Cerebellum (tissue), 4 donors: ENCODE measurements at places on chromosomes 5 and 9. TPM values are rescaled to one million over a fixed set of nuclear protein-coding genes. Genes with fewer than 3 reads are reported as not detected.

DNA sequence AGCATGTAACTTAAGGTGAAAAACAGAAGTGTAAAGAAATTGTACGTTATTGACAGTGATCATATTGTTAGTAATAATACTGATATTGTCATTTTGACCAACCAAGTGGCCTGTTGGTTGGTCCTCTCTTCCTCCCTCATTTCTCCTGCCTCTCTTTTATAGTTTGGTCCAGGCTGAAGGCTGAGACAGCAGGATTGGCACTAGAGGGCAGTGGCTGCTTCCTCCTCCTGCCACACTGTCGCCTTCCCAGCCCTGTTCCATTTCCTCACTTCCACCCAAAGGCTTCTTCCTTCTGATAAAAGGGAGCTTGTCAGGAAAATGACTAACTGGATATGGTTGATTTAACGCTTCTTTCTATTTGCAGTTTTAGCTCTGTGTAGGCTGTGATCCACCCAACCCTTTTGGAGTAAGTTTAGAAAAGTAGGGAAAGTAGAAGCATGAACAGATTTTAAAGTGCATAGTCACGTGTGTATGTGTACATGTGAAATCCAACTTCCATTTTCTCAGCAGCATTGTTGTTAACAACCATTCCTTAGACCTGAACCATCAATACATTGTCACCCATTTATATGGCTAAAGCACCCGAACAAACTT, 35.6 kb downstream of the PTCD2 start:
- peak; percentile 52 for DNase-seq

- DNase-seq = no peak
These were observed 194.8 kb downstream of the SPOCK1 start for GRCh38 chr5:137304226-137304874.

DNA sequence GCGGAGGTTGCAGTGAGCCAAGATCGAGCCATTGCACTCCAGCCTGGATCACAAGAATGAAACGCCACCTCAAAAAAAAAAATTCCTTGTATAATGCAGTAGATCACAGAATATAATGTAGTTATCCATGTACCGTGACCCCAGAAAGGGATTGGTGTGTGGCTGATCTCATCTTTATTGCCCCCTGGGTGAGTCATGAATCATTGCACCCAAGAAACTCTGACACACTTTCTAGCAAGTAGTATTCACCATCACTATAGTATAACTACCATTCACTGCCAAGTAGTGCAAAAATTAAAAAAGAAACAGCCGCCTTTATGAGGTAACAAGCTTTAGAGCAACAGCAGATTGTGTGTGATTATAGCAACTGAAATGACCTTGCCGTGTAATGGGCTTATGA, 23.7 kb upstream of the ANKH start:
- DNase-seq = no peak

- DNase-seq = no peak
These were observed 3.2 kb downstream of the NEURL1B start for GRCh38 chr5:172644266-172644665.

DNA sequence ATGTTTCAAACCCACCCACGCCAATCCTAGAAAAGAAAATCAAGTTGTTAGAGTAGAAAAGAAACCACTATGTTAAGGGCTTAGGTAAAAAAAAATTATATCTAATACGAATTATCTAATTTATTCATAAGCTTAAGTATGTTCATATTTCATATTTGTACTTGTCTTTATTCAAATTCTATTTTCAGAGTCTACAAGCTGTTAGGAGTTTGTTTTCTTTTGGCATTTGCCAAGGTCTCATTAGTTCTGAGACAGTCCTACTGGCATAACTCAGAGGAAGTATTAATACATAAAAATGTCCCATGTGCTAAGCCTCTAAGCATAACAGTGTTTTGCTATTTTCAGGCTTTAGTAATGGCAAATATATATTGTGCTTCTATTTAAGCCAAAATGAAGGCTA, 57.6 kb downstream of the STARD4 start:
- no peak for DNase-seq

GRCh38 chr5:59799668-59800346, 93.7 kb downstream of the PDE4D start:
- DNase-seq = peak; percentile 44

- no peak for DNase-seq
These were observed 426.2 kb upstream of the PTPRD start for GRCh38 chr9:11039006-11039405.

The PLPPR1 gene
- 65.3 TPM for total RNA-seq

- no peak for DNase-seq
These were observed 302.1 kb downstream of the SLF1 start for GRCh38 chr5:94920570-94920969.

The AP3B1 gene
- total RNA-seq = 35.0 TPM

GRCh38 chr9:100720922-100721321, 143.0 kb downstream of the CAVIN4 start:
- no peak for DNase-seq

The MEIKIN gene
- total RNA-seq = not detected

DNA sequence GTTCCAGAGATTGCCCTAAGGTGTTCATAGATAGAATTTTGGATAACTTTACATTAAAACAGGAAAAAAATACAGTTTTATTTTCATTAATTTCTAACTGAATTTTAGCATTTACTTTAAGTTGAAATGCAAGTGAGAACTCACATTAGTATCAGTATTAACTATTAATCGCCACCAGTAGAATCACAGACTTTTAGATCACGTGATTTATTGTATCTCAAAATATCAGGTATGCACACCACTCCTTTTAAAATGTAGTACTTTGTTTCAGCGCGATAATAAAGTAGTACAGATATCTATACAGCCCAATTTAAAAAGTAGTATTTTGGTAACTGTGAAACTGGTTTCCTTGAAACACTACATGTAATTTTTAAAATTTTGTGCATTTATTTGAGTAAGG, 978.7 kb downstream of the DNAH5 start:
- no peak for DNase-seq

- DNase-seq = no peak
These were observed 52.3 kb upstream of the ADAMTS2 start for GRCh38 chr5:179397516-179397915.

The RBM27 gene
- 42.8 TPM for total RNA-seq

The SPINK4 gene
- not detected for total RNA-seq

DNA sequence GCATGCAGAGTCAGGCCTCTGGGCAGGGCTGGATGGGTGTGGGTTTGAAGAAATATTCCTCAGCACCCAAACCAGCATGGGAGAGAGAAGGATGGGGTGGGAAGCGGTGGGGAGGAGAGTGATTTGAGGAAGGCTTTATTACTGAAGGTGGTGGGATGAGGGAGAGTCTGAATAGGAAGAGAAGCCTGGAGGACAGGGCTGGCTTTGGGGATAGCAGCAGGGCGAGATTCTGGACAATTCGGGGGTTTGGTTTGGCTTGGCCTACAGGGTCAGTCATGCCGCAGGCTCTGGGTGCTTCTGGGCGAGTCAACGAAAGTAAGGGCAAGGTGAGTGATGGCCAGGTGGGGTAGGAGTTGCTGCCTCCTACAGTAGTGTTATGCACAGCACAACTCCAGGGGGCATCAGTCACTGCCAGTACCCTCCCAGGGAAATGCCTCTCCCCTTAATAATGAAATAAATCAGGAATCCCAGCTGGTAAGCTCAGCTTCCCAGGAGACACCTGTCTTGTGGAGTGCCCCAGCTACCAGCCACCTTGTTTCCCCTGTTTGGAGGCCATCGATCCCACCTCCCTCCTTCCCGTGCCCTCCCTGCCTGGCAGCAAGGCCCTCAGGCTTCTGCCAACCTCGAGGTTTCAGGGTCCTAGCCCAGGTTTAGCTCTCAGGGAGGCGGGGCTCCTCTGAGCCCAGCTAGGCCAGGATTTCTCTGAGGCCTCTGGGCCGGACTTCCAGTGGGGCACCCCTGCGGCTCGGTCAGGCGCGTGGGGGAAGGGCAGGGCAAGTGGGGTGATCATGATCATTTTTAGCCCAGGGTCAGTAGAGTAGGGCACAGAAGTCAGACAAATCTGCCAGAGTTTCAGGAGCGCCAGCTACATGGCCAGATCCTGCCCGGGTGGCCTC, 741 bp upstream of the NKX2-5 start:
- DNase-seq = no peak

DNA sequence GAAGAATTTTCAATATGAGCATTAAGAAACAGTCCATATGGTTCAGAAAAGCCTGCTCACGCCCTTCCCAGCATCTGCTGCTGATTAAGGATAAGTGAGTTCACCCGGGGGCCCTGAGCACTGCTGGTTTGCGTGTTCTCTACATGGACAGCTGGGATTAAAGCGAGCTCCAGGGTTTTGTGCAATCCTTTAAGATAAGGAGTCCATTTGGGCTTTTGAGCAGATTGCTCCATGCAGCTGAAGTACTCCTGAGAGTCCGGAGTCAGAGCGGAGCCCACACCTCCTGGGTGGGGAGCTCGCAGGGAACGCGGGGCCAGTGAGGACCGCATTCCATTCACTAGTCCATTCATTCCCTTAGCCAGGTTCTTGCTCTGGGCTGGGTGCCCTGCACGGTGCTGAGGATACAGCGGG, 149.3 kb upstream of the COL5A1 start:
- DNase-seq = no peak

The LHX6 gene
- 1.5 TPM for total RNA-seq

DNA sequence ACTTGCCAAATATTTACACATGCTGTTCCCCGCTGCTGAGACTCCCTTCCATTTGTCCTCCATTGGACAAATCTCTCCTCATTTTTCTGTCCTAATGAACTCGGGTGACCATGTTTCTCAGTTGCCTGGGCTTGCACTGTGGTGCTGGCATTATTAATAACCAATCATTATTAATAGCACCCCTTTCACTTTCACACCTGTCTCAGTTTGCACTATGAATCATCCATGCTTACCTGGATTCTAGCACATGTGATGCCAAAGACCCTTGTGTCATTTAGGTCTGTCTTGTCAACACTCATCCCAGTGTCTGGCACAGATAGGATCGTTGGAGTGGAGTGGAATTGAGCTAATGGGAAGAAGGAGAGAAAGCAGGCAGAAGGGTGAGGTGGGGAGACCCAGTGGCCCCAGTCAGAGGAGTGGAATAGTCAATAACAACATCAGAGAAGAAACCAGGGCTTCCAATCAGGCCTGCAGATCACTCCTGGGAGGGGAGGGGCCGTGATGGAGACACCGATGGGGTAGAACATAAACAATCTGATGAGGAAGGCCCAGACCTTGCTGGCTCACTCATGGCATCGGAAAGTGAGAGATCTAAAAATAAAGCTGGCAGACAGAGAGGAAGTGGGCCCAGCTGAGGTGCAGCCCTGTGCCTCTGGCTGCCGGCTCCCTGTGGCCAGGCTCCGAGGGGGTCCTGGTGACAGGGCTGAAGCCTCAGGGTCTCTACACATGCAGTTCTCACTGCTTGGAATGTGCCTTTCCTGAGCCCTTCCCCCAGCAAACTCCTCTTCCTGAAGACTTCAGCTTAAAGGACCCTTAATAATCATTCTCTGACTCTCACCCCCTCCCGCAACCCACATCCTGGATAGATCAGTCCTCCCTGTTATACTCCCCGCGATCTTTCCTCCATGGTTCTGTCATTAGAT, 33.5 kb upstream of the CRB2 start:
- DNase-seq = no peak

GRCh38 chr5:56110646-56111403, 116.1 kb upstream of the IL6ST start:
- no peak for DNase-seq

The OR1Q1 gene
- total RNA-seq = not detected

- DNase-seq = no peak
These were observed 53.6 kb downstream of the PRR16 start for GRCh38 chr5:120517607-120518252.

DNA sequence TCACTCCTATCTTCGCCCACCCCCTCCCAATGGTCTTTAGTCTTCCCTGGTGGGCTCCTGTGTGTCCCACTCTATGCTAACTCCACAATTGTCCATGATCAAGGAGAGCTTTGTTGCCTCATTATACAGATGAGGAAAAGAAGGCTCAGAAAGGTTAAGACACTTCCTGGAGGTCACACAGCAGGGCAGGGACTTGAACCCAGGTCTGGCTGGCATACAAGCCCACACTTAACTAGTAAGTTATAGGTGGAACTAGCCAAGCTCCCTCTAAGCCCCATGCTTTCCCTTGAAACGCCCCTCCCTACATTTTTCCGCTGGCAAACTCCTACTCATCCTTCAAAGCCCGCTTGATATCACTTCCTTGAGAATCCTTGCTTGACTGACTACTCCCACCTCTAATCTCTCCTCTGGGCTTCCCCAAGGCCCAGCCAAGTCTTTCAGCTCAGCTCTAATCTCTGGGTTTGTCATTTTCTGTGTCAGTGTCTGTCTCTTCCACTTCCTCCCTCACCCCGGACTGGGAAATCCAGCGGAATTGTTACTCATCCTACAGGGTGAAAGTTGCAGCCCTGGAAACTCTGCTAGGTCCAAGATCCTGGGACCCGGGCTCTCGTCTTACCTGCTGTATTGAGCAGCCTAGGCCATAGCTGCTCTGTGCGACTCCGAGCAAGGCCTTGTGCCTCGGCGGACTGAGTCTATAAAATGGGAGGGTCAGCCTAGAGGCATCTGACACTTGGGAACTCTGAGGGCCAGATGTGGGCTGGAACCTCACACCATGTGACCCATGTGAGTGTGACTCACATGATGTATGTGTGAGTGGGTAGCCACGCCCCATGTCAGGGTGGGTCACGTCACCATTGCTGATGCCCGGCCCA, 144.5 kb downstream of the GAPVD1 start:
- no peak for DNase-seq

DNA sequence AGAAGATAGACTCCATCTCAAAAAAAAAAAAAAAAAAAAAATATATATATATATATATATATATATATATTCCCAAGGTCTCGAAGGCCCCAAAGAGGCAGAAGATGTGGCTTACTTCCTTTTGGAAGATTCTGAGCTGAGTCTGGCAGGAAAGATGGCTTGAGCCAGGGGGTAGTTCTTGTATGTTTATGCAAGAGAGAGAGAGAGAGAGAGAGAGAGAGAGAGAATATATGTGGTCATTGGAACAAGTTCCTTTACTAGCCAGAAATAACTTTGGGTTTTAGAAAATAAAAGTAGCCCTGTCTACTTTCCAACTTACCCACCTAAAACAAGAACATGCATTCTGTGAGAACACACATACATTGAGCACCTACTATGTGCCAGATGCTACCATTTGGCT, 17.6 kb downstream of the NCS1 start:
- DNase-seq = no peak

- no peak for DNase-seq
These were observed 12.0 kb downstream of the ZNF622 start for GRCh38 chr5:16453609-16454008.

The EFNA5 gene
- total RNA-seq = 22.9 TPM

DNA sequence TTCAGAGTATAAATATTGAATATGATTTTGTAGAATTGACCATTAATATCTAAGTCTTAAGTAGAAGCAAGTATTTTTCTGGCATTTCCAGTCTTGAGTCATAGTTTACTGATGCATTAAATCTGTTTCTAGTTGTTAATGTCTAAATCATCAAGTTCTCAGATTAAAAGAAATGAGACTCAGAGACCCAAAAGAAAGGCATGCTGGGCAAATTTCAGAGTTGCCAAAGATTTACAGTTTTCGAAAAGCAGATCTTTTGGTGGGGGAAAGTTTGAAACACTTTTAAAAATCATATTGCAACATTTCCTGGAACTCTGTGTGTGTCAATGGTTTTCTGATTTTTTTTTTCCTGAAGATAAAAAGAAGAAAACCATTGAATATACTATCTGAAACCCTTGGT, 60.9 kb downstream of the ANKRD55 start:
- no peak for DNase-seq

- no peak for DNase-seq
These were observed 205.3 kb upstream of the PANK3 start for GRCh38 chr5:168784454-168784853.
